Hematopoietic multipotent progenitor cell treated with erythropoietin and hydrocortisone succinate and interleukin-3 and kit ligand, for 6 days (in vitro differentiated cells): ENCODE measurements at places on chromosomes 11 and 22.

DNA sequence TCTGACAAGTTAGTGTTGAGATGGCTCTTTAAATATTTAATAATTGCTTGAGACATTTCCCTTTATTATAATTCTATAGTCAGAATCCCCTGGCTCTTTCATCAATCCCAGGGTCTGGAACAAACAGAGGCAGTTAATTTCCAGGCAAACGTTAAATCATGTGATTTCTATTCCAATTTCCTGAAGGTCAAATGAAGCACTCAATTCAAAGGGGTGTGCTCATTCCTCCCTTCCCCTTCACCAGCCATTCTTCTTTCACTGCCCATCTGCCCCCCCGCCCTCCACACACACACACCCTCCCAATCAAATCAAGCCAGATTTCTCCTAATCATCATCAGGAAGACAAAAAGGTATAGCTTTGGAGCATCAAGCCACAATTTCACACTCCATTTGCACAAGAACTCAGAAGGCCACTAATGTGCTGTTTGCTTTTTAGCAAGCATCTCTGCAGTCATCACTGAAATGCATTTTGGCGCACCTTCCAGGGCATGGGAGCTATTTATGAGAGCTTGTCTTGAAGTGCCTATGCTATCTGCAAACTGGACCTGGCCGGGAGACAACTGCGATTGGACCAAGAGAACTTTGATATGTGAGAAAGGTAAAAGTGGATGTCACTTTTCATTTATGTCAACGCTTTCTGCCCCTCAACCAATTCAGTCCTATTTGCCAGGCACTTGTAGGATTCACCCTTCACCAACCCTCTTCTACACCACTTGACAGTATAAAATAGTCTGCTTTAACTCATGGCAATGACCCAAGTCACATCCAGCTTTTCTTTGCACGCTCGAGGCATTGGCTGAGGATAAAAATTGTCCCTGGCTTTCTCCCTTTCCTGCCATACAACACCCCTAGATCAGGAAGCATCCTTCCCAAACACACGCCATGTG lies 315.1 kb upstream of the API5 start:
- DNase-seq = no peak

DNA sequence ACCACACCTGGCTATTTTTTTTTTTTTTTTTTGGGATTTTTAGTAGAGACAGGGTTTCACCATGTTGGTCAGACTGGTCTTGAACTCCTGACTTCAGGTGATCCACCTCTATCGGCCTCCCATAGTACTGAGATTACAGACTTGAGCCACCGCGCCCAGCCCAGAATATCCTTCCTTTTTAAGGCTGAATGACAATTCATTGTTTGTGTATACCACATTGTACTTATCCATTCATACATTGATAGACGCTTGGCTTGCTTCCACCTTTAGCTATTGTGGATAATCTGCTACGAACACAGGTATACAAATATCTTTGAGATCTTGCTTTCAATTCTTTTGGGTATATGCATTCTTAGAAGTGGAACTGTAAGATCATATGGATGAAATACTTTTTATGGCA lies 10.8 kb upstream of the RASSF10 start:
- DNase-seq = no peak

GRCh38 chr11:32141745-32142546 lies 51.1 kb downstream of the RCN1 start:
- DNase-seq = no peak

- DNase-seq = no peak
Measured at GRCh38 chr11:108947654-108948570, 283.0 kb downstream of the DDX10 start.

- DNase-seq = peak; percentile 97
Measured at GRCh38 chr11:12200991-12201985, 90.9 kb downstream of the MICAL2 start.

GRCh38 chr22:41822317-41823057 lies 10.4 kb upstream of the SREBF2 start:
- DNase-seq = peak; percentile 85

- no peak for DNase-seq
Measured at GRCh38 chr11:112368381-112368780, 107.7 kb upstream of the PLET1 start.

DNA sequence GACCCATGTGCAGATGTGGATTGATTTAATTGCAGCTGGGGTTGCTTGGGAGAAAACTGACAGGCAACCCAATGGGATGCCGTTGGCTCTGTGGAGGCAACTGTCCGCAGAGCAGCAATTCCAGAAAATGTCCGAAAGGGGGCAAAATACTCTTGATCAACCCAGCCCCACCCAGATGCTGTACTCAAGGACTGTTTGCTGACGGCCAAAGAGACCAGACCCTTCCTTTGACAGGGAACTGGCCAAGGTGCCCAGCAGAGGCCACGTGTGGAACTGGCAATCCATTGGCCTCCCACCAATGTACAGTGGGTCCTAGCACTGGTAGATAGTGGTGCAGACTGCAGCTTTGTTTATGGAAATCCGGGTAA lies 29.7 kb upstream of the KCNA4 start:
- peak; percentile 5 for DNase-seq

DNA sequence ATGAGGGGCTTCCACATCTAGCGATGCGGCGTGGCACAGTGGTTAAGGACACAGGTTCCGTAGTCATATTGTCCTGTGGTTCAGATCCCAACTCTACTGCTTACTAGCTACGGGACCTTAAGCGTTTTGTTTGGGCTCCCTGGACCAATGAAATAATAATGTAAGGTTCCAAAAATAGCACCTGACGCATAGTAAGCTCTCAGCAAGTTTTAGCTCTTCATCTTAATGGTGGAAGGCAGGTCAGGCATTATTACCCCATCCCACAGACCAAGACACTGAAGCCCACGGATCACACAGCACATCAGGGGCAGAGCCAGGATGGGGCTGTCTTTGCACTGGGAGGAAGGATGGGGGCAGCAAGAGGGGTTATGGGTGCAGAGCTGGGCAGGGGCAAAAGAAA lies 13.0 kb downstream of the DNAJB13 start:
- no peak for DNase-seq

- no peak for DNase-seq
Measured at GRCh38 chr11:95100856-95101507, 11.3 kb downstream of the ENDOD1 start.

- peak; percentile 79 for DNase-seq
Measured at GRCh38 chr11:34339149-34340064, 18.4 kb downstream of the ABTB2 start.

DNA sequence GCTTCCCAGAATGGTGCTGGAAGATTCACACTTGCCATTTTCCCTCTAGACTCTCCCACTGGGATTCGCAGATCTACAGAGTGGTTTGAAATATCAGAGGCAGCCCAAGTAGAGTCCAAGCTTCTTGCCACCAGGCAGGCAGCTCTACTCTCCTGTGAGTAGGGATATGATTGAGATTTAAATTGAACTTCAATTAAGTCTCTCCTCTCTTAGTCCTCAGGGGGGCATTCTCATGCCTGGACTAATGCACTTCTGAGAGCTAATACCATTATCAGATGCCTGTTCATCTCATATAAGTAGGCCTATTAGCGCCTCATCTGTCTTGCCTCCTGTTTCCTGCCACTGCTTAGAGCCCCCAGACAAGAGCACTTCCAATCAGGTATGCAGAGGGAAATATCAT lies 25.5 kb upstream of the AMPD3 start:
- DNase-seq = no peak

- DNase-seq = no peak
Measured at GRCh38 chr11:67666303-67666645, 8.1 kb downstream of the ALDH3B2 start.

- DNase-seq = no peak
Measured at GRCh38 chr11:117816151-117816741, 8.3 kb downstream of the FXYD2 start.

GRCh38 chr22:25110846-25111578 lies 88.6 kb upstream of the CRYBB3 start:
- peak; percentile 92 for DNase-seq

DNA sequence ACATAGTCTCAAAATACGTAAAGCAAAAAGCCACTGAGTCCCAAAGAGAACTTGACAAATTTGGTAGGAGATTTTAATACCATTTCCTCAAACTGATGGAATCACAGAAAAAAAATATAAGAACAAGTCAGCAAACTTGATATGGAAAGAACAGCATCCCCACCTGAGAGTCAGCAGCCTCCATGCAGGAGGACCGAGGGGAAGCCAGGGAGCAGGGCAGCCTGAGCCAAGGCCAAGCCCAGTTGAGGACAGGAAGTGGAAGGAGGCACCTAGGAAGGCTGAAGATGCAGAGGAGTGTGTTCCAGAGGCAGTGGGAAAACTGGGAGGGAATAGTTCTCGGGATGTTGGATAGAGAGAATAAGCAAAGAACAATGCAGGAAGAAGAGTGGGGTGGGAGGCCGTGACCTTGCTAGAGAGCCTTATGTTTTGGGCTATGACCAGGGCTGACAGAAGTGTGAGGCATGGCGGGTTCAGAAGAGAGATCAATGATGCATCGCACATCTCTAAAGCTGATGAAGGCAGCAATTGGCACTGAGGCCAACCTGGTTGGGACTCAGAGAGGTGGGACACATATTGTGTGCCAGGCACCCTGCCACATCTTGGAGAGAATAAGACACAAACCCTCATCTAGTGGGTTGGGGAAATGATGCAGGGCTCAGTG lies 15.4 kb downstream of the APOA4 start:
- DNase-seq = no peak

- DNase-seq = no peak
Measured at GRCh38 chr11:17803754-17804334, 69.3 kb downstream of the KCNC1 start.

DNA sequence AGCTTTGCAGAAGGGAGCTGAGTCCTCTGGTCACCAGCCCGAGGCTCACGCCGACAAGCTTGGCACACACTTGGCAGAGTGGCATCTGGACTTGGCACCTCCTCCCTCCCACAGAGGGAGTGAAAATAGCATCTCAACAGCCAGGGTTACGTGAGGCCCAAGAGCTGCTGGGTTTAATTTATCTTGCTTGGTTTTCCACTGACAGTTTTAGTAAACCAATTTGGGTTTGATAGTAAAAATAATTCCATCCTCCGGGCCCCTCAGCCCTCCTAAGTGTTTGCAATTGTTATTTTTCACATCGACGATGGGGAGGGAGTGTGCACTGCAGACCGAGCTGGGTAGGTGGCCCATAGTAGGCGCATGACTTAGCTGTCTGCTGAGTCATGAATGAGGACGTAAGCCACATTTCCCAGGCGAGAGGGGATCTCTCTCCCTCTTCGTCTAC lies 107.6 kb upstream of the ASPHD2 start:
- DNase-seq = no peak

GRCh38 chr11:79274636-79275331 lies 166.0 kb downstream of the TENM4 start:
- no peak for DNase-seq

- peak; percentile 68 for DNase-seq
Measured at GRCh38 chr11:118789501-118790356, 1.2 kb downstream of the DDX6 start.

- no peak for DNase-seq
Measured at GRCh38 chr11:106216281-106216680, 138.8 kb downstream of the AASDHPPT start.

GRCh38 chr11:119359365-119360214 lies 13.1 kb upstream of the MFRP start:
- no peak for DNase-seq

GRCh38 chr11:8387141-8387540 lies 123.5 kb upstream of the LMO1 start:
- no peak for DNase-seq

DNA sequence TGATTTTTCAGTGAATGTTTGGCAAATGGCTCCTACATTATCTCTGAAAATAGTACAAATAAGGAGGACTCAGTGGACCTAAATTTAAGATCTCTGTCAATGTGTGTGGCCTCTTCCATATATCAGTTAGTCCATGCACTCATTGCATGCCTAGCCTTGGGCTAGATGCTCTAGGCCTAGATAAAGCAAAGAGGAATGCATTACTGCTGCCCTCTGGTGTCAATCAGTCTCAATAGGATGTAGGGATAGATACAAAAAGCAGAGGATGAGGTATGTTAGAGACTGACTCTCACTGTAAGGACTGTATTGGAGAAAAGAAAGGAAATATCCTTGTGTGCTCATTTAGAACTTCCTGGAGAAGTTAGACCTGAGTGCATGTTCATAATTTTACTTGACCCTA lies 42.0 kb downstream of the MS4A2 start:
- DNase-seq = peak; percentile 91

DNA sequence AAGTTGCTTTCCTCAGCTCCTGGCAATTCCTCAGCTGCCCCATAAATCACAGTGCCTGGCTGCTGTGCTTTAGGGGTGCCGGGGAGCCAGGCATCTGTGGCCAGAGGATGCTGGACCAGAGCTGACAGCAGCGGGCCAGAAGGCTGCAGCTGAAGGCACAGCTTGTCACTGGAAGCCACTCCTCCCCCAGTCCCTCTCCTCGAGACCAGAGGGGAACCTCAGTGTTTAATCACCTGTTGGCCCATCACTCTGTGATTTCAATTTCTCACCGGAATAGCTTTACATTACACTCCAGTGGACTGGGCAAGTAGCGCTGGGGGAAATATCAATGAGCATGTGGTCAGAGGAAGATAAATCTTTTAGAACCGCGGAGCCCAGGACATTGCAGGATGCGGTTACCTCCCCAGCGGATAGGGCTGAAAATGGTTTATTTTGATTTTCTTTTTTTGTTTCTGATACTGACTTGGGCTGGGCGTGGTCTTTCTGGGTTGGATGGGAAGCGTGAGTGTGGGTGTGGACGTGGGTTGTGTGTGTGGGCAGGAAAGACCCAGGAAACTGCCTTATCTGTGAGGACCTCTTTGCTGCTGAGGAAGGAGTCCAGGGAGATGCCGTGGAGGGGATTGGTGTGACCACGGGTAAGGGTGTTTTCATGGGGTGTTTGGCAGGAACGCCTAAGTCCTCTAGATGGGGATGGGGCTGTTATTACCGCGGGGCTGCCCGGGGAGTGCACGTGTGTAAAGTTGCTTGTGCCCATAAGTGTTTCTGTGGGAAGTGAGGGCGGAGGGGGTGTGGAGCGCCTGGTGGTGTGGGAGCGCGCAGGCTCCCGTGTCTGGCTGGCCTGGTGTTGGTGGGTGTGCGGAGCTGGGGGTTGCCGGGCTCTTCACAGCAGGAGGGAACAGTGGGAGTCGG lies 4.0 kb downstream of the DAGLA start:
- peak; percentile 24 for DNase-seq

DNA sequence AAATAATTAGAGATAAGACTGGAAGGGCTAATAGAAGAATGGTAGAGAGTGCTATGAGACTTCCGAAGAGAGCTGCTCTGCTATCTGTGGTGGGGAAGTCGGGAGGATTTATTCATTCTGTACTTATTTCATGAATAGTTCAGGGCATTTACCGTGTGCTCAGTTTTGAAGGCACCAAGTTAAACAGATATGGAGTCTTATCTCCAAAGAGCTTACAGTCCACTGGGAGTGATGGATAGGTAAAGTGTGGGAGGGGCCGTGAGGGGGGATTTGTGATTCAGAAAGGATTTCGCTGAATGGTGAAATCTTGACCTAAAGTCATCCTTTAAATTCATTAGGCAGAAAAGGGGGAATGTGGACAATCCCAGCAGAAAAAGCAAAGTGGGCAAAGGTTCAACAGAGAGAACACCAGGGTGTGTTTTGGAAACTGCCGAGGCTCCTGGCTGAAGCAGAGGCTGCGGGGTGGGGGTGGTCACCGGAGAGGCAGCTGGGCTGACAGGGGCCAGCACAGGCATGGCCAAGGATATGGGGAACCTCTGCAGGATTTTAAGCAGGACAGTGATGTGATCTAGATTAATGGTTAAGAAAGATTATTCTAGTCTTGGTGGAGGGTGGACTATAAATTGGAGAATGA lies 91.2 kb downstream of the UBASH3B start:
- DNase-seq = no peak
